Central memory CD8-positive, alpha-beta T cell (primary cell): ENCODE measurements at places on chromosomes 16 and 17.
A peak's percentile ranks its signal among the peaks of the same experiment; 100 is the strongest.

DNA sequence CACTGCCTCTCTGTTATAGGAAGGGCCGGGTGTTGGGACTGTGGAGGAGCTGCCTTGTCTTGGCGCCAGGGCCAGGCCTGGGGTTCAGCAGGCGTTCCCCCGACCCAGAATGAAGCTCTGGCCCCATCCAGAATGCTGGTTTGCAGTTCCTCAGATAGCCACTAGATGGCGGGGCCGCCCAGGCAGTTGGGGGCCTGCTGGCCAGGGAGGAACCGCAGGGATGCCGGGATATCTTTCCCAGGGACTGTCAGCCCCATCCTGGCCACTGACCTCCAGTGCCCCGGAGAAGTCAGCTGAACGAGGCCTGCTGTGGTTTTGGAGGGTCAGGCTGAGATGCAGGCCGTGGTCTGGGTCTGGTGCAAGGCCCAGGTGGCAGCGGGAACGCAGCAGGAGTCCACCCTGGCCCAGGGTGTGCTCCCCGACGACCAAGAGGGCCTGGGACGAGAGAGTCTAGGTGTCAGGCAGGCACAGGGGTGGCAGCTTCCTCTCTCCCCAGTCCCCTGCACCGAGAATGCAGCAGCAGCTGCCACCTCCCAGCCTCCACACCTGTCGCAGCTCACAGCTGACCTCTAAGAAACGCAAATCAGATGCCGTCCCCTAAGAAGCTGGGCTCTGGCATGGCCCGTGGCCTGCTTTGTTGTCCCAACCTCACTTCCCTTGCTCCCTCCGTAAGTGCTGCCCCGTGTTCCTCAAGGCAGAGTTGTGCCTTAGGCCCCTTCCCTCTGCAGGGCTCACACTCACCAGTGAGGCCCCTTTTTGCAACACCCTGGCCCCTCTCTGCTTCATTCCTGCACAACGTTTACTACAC lies 51.2 kb downstream of the RMI2 start:
- DNase-seq, result peak; percentile 55
- no peak overlapping the region for H3K27ac ChIP-seq
- H3K4me1 ChIP-seq, result no peaks in the 10 kb centered on the region
- H3K36me3 ChIP-seq, result no peaks in the 10 kb centered on the region
- no peak overlapping the region for H3K4me3 ChIP-seq

- DNase-seq, result no peak
- peaks cover 11% of the 10 kb centered on the region for H3K4me1 ChIP-seq
- H3K36me3 ChIP-seq, result peaks cover 2% of the 10 kb centered on the region
These were observed 4.3 kb downstream of the SLC5A2 start for GRCh38 chr16:31487071-31487719.

- H3K4me1 ChIP-seq, result peaks cover 20% of the 10 kb centered on the region
- no peak overlapping the region for H3K27ac ChIP-seq
- no peak for DNase-seq
- H3K4me3 ChIP-seq, result peak overlapping the region; percentile 70
These were observed 4.1 kb upstream of the WDR24 start for GRCh38 chr16:694187-694862.

- H3K36me3 ChIP-seq, result no peaks in the 10 kb centered on the region
- peaks cover 45% of the 10 kb centered on the region for H3K27me3 ChIP-seq
- H3K27ac ChIP-seq, result no peak overlapping the region
These were observed 91.3 kb downstream of the MAF start for GRCh38 chr16:79509211-79509631.

DNA sequence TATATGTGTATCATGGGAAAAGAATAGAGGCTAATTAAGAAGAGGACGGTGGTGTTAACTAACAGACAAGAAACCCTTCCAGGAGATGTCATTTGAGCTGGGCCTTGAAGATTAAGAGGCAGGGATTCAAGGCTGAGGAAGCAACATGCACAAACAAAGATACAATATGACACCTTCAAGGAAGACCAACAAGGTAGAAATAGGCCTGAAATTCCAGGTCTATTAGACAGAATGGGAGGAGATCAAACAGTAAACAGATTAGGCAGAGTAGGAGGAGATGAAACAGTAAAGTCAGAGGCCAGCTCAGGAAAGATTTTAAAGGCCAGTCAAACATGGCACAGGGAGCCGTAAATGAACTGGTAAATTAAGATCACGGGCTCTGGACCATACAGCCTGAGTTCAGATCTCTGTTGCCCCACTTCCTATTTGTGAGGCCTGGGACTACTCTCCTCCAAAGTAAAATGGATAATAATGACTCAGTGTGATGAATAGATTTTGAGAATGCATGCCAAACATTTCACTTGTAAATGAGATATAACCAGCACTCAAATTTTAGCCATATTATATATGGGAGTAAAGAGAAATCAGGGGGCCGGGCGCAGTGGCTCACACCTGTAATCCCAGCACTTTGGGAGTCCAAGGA lies 38.9 kb downstream of the USP31 start:
- no peak overlapping the region for H3K4me3 ChIP-seq
- H3K36me3 ChIP-seq, result peaks cover 2% of the 10 kb centered on the region
- no peak for DNase-seq
- H3K27me3 ChIP-seq, result no peaks in the 10 kb centered on the region
- no peak overlapping the region for H3K27ac ChIP-seq

DNA sequence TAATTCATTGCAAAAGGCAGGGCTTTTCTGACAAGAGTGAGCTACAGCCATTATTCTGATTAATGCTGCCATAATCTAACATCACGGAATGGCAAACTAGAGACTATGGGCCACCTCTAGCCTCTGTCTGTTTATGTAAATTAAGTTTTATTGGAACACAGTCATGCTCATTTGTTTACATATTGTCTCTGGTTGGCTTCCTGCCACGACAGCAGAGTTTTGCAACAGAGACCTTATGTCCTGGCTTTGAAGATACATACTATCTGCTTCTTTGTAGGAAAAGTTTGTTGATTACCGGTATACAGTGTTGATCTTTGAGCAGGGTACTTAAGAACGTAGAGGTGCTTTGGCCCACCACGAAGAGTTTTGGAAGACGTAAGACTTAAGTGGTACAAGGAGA lies 715.9 kb upstream of the RBFOX1 start:
- DNase-seq, result no peak
- no peak overlapping the region for H3K4me3 ChIP-seq
- no peaks in the 10 kb centered on the region for H3K36me3 ChIP-seq
- no peaks in the 10 kb centered on the region for H3K4me1 ChIP-seq
- H3K27me3 ChIP-seq, result no peaks in the 10 kb centered on the region
- no peak overlapping the region for H3K27ac ChIP-seq

DNA sequence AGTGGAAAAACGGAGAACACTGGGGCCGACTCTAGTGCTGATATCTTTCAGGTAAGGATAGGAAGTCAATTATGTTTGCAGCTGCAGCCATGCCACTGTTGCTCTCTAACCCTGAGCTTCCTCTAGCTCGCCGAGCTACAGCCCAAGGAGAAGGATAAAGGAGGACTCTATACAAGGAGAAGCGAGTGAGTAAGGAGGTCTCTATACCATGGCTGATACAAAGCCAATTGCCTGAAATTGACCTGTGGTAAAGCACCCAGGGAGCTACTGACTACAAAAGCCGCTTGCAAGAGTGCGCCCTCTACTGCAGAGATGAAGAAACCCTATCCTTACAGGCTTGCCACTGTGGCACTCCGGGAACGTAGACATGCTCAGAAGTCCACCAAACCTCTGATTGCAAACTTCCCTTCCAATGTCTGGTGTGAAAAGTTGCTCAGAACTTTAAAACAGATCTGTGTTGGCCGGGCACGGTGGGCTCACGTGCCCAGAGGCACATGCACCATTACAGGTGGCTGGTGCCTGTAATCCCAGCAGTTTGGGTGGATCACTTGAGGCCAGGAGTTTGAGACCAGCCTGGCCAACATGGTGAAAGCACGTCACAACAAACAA lies 10.8 kb upstream of the SLC46A1 start:
- no peak overlapping the region for H3K27ac ChIP-seq
- H3K27me3 ChIP-seq, result no peaks in the 10 kb centered on the region
- no peak for DNase-seq
- H3K4me3 ChIP-seq, result no peak overlapping the region
- H3K36me3 ChIP-seq, result no peaks in the 10 kb centered on the region
- H3K4me1 ChIP-seq, result peaks cover 8% of the 10 kb centered on the region

- peaks cover 15% of the 10 kb centered on the region for H3K4me1 ChIP-seq
- DNase-seq, result no peak
These were observed 99.9 kb upstream of the CCL2 start for GRCh38 chr17:34154961-34155730.

DNA sequence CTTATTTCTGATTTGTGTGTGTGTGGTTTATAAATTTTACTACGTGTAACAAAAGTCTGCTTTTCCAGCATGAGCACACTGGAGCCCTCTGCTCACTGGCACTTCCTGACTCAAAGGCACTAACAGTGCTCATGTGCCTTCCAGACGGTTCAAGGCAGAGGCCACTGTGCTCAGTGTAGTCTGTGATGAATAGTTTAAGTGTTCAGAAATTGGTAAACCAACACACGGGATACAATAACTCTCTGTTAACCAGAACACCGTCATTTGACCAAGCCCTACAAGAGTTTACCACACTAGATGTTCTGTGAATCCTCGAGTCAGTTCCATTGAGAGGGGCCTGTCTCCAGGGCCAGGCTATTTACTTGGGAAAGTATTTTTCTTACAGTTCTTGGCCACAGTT lies 191.9 kb downstream of the MRTFB start:
- no peaks in the 10 kb centered on the region for H3K4me1 ChIP-seq
- no peaks in the 10 kb centered on the region for H3K27me3 ChIP-seq
- H3K36me3 ChIP-seq, result peaks cover 25% of the 10 kb centered on the region
- no peak for DNase-seq
- H3K27ac ChIP-seq, result no peak overlapping the region

DNA sequence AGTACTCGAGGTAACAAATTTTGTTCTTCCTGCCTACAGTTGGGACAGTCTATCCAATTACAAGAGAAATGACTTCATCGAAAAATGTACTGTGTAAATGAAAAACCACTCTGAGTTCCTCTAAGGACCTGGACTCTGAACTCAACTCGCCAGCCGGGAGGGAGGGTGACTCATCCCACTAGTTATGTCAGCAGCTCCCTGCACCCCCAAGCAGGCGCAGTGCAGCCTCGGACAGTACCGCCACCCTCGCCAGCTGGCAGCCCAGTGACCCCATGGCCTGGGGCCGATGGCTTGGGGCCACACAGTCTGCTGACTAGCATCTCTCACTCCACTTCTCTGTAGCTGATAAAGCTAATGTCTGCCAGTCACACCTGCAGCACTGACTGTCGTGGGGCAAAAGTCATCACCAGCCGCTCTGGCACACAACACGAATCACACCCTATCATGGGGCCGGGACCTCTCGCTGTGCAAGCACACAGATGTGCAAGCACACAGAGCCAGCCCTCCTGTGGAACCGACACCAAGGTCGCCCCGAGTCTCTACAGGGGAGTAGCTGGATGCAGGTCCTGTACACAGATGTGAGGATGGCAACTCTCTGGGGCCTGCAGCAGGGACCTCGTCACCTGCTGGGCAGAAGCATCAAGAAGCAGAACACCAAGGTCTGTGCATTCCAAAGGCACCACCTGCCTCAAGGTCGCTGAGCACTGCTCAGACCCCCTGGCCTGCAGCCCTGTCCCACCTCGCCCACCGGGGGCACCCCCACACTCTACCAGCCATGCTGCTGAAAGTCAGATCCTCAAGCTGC lies 5.7 kb downstream of the CSNK1D start:
- peaks cover 62% of the 10 kb centered on the region for H3K4me1 ChIP-seq
- no peak for DNase-seq
- peaks cover 63% of the 10 kb centered on the region for H3K36me3 ChIP-seq

- no peak overlapping the region for H3K4me3 ChIP-seq
- H3K36me3 ChIP-seq, result peaks cover 1% of the 10 kb centered on the region
- H3K4me1 ChIP-seq, result no peaks in the 10 kb centered on the region
- no peak for DNase-seq
- peaks cover 9% of the 10 kb centered on the region for H3K27me3 ChIP-seq
- no peak overlapping the region for H3K27ac ChIP-seq
These were observed 273.1 kb downstream of the PHKB start for GRCh38 chr16:47734081-47734857.

DNA sequence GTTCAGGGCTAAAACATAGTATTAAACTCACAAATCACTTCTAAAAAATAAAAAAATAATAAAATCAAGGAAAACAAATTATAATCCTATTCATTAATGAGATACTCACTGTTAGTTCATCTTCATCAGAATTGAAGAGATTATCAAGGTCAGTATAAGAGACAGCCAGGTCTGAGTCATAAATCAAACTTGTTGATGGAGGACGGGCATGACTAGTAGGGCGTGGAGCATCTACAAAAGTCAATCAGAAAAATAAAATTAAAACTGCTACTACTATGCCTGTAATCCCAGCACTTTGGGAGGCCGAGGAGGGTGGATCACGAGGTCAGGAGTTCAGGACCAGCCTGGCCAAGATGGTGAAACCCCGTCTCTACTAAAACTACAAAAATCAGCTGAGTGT lies 59.1 kb upstream of the INTS2 start:
- H3K4me1 ChIP-seq, result peaks cover 6% of the 10 kb centered on the region
- no peaks in the 10 kb centered on the region for H3K27me3 ChIP-seq
- DNase-seq, result no peak
- H3K36me3 ChIP-seq, result peaks cover 50% of the 10 kb centered on the region
